NCI-H2081 (cell line): ENCODE measurements at places on chromosomes 2 and 18.

DNA sequence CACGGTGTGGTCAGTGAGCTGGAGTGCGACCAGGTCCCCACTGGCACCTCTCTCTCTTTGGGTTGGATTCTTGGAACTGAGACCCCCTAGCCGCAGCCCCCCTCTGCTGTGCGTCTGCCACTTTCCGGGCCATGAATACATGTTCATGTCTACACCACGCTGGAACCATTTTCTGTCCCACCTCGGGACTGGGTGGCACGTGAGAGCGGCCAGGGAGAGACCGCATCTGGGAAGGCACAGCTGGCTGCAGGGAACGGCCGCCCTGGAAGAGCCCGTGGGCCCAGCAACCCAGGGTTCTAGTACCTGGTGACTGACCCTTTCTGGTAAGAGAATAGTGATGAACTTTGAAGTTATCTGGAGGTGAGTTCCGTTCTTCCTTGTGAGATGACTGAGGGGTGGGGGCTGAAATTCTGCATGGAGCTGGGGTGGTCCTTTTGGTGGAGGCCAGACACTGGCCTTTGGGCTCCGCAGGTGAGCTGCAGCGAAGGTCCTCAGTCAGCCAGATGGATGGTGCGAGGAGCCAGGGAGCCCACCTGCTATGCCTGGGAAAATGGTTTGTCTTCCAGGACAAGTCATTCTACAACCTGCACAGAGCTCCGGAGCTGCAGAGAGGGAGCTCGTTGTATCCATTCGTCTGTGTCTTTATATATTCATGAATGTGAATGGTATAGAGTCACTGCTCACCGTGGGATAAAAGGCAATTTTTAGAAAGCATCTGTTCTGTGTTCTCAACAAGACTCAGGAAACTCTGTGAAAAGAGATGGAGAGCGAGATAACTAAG lies 223.5 kb downstream of the NDUFA10 start:
- no peak for DNase-seq

DNA sequence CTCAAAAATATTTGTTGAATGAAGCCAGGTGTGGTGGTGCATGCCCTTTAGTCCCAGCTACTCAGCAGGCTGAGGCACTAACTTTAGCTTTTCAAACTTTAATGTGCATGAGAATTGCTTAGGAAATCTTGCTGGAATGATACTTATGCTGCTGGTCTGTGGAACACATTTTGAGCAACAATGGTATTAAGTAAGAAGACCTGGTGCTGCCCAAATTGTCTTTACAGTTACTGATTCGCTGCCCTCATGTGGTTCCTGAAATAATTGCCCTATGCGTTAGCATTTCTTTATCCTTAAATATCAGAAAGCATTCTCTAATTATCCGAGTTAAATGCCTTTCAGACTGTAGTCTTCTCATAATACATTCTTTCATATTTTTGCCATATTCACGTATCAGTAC lies 76.0 kb upstream of the SESTD1 start:
- DNase-seq: peak; percentile 55

GRCh38 chr2:172806493-172806892 lies 70.8 kb downstream of the RAPGEF4 start:
- peak; percentile 63 for DNase-seq

GRCh38 chr18:68693091-68693815 lies 21.7 kb downstream of the TMX3 start:
- no peak for DNase-seq

- no peak for DNase-seq
These were observed 68.3 kb downstream of the TNS1 start for GRCh38 chr2:217934321-217935131.
